ENCODE measurements at places on chromosomes 6 and 20.

- no peak for DNase-seq
Observed at GRCh38 chr6:48069280-48069679, 41.7 kb downstream of the PTCHD4 start.

GRCh38 chr6:49527320-49527719, 23.1 kb upstream of the C6orf141 start:
- DNase-seq, result no peak

GRCh38 chr6:144715344-144715743, 430.2 kb downstream of the UTRN start:
- no peak for DNase-seq

DNA sequence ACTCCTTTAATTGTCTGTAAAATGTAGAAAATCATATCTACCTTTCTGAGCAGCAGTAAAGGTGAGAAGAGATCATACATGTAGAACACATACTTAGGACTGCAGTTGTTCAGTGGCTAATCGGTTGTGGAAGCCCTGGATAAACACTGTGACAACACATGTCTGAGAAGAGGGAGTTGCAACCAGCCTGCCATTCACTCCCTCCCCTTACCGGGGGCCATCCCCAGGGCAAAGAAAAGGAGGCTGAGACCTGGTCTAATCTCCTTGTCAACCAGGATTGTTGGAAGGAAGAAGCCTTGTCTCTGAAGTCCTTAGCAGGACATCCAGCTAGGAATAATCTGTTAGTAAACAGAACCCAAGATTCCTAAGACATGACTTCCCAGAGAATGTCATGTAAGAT, 462.5 kb upstream of the AGPAT4 start:
- DNase-seq, result no peak

DNA sequence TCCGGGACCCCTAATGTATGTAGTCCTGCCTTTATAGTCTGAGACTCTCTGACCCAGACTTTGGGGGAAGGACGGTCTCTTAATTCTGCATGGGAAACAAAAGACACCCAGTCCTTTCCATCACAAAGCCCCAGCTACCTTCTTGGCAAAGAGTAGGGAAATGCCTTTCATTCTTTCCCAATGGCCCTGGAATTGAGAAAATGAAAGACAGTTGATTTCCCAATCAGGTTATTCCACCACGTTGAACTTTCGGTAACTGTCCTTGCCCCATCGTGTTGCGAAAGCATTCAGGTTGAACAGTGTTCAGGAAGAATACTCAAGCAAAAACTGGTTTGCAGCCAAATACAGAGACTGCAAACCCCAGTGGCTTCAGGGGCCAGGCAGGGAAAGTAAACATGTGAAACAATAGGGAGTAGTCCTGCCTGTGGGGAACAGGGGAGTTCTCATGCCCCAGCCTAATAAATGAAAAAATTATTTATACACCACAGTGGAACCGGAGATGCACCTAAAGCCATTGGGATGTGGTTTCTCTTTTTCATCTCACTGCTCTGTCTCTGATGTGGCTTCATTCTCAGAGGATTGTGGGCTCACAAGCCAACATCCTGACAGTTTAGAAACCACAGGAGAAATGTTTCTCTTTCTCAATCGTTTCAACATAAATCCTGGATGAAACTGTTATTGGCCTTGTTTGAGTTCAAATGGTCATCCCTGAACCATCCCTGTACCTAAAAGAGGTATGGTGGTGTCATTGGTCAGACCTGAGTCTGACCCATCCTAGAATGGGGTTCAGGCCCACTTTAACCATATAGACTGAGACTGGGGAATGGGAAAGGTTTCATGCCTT, 44.2 kb upstream of the SLC9A8 start:
- no peak for DNase-seq

DNA sequence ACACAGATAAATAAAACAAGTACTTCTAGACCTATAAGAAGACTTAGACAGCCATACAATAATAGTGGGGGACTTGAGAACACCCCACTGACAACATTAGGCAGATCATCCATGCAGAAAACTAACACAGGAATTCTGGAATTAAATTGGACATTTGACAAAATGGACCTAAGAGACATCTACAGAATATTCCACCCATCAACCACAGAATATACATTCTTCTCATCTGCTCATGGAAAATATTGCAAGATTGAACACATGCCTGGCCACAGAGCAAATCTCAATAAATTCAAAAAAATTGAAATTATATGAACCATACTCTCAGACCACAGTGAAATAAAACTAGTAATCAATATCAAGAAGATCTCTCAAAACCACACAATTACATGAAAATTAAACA, 44.3 kb upstream of the KIAA1586 start:
- no peak for DNase-seq

DNA sequence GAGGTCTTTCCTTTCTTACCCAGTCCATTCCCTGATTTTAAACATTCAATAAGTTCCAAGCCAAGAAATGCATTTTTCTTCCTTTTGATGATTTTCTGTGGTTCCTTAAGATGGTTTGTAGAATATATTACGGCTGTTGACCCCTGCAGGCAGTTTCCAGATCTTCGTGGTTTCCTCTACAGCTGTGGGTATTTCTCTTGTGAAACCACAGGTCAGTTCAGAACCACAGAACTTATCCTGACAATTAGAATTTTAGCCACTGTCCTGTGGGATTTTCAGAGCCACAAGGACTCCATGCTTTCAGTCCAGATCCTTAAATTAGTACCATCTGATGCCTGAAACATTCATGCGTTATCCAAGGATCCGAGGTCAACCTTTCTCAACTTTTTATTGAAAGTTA, 29.7 kb upstream of the EXOC2 start:
- no peak for DNase-seq

- DNase-seq, result no peak
Observed at GRCh38 chr20:41095110-41095969, 42.0 kb upstream of the PLCG1 start.

- DNase-seq, result peak; percentile 44
Observed at GRCh38 chr20:20956513-20956931, 149.6 kb downstream of the LINC00237 start.

DNA sequence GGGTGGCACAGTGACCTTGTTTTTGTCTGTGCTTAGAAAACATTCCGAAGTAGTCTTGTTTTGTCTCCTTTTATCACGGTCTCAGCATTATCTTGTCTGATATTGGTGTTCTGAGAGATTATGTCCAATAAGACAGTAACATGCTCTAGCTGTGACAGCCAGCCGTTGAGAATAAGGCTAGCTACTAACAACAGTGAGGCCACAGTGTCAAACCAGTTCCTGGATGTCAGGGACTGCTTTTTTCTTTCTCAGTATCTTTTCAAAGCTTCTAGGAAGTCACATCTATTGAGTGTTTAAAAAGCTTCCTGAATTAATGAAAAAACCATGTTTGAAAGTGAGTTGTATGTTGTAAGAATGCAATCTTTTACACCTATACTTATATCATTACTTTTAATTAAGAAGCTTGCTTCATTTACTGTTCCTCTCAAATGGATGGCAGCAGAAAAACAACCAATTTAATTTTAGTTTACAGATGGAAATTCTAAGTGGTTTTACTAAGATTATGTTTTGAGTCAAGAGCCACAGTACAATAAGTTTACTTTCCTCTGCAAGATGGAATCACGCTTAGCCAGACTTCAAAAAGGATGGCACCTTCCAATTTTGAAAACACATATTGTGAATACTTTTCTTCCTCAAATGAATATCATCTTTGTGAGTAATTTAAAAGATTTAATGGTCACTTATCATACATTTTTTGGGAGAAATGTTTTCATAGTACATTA, 53.1 kb downstream of the MAP3K7 start:
- DNase-seq, result no peak

DNA sequence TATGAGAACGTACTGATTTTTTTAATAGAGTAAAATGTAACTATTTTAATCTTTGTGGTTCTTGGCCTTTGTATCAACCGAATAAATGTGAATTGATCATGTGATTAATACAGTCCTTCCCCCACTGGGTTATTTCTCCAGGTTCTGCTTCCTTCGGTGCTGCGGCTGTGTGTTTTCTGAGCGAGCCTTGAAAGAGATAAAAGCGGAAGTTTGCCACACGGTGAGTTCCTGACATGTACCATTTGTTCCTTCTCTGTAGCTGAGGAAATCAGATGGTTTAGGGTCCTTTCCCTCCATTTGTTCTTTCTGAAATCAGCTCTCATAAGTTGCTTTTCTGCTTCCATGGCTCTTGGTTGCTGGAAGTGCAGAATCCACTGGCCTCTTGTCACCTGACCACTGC, 15.5 kb downstream of the RTF2 start:
- no peak for DNase-seq

GRCh38 chr20:37920679-37921322, 17.9 kb downstream of the VSTM2L start:
- no peak for DNase-seq

DNA sequence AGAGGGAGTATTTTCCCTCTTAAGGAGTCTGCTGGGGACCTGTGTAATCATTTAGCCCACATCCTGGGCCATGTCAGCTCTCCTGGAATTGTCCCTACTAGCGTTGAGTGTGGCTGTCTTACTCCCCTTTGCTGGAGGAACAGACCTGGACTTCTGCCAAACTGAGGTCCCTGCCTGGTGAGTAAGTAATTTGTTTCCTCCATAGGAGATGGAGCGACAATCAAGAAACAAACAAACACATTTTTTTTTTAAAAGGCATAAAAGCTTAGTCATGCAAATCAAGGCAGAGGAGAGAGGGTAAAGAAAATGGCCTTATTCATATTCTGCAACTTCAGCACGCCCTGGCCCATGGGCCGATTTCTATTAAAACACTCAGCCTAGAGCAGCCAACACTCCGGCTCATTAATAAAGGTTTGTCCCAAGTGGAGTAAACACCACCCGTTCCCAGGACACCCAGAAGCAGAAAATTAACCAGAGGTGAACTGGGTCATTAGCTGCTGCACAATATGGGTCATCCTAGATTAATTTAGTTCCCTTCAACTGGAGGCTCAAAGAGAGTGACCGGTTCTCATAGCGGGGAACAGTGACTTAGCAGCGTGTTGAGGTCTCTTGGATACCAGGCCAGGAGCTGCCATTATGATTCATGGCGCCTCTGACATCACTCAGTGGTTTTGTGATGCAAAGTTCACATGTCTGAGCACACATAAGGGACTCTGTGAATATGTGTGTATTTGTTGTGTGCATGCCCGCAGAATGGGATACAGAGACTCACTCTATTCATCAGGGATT, 165.0 kb upstream of the SULF2 start:
- no peak for DNase-seq

- DNase-seq, result no peak
Observed at GRCh38 chr6:133062696-133063306, 178.4 kb upstream of the EYA4 start.

GRCh38 chr6:18025596-18025995, 38.2 kb upstream of the KIF13A start:
- DNase-seq, result no peak

GRCh38 chr6:163637524-163637923, 223.0 kb downstream of the QKI start:
- no peak for DNase-seq

GRCh38 chr6:89117211-89118108, at the start of gene SRSF12:
TSS of gene SRSF12 (minus strand) at chr6:89118071. CDS start at chr6:89117887, 184 bp downstream.
- no peak for DNase-seq

DNA sequence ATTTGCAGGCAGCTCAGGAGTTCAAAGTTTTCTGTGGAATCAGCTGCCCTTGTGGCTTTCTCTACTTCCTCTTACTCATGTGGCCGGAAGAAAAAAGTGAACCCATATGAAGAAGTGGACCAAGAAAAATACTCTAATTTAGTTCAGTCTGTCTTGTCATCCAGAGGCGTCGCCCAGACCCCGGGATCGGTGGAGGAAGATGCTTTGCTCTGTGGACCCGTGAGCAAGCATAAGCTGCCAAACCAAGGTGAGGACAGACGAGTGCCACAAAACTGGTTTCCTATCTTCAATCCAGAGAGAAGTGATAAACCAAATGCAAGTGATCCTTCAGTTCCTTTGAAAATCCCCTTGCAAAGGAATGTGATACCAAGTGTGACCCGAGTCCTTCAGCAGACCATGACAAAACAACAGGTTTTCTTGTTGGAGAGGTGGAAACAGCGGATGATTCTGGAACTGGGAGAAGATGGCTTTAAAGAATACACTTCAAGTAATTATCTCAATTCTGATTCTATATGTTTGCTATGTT, 1.1 kb downstream of the MGME1 start:
- DNase-seq, result no peak

GRCh38 chr6:52697903-52698302, 27.0 kb downstream of the TMEM14A start:
- DNase-seq, result no peak

DNA sequence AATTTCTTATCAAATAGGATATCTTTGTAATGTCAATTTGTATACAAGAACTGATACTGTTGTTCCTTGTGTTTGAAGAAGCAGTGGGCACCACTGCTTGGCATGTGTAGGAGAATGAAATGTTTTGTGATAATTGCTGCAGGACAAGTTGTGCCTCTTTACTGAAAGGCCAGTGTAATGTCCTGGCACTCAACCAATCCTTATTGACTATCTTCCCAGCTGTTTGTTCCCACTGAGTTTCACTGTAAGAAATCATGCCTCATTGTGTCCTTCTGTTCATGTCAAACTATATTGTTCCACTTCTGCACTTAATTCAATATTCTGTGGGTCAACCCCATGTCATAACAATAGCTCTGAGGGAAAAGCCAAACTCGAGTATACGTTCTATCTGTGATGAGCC, 136.1 kb upstream of the FAM83B start:
- DNase-seq, result no peak

DNA sequence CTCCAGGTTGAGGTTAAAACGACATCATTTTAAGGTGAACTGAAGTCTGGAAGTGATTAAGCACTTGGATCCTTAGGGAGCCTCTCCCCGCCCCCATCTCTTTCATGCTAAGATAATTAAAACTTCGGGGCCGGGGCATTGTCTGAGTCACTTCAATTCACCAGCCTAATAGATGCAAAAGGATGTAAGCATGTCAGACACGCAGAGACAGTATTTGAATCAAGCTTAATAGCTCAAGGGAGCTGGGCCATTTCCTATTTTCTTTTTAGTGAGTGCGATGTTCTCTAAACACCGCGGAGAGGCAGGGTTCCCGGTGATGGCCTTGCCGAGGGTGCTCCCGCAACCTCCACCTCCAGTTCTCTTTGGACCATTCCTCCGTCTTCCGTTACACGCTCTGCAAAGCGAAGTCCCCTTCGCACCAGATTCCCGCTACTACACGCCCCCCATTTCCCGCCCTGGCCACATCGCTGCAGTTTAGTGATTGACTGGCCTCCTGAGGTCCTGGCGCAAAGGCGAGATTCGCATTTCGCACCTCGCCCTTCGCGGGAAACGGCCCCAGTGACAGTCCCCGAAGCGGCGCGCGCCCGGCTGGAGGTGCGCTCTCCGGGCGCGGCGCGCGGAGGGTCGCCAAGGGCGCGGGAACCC, 516 bp upstream of the IRF4 start:
- DNase-seq, result no peak

DNA sequence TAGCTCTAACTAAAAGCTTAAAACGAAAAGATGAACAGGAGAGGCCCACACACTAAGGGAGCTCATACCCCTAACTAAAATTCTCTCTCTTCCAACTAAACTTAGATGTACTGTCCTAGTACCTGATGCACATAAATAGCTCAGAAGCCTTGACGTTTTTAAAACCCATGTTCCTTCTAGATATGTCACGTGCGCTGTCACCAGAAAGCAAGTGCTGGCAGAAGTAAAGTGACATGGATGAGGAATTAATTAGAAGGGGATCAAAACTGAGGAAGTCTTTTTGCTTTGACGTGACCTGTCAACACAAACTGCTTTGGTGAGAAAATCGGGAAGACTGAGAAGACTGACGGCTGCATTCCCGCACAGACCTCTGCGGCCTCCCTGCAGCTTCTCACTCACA, 142.5 kb downstream of the ZMYND8 start:
- DNase-seq, result no peak
